Stimulated activated naive CD4-positive, alpha-beta T cell treated with Interleukin-2 at 50 U/mL for 16 hours (primary cell): ENCODE measurements at places on chromosomes 5 and 9.

DNA sequence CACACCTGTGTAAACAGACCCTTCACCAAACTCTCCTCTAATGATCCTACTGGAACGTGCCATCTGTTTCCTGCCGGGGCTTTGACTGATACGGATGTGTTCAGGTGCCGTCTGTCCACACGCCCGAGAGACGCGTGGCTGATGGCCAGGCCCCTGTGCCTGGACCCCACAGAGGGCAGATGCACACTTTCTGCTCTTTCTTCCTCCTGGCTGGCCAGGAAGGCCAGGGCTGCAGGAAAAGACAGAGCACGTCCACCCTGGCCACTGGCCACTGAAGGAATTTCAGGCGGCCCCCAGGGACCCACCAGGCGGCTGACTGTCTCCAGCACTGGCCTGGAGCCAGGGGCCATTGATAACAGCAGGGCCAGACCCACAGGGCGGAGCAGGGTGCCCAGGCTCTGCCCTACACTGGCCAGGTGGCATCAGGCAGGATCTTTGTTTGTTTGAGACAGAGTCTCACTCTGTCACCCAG is 3.6 kb upstream of the ENG start:
- DNase-seq = no peak

DNA sequence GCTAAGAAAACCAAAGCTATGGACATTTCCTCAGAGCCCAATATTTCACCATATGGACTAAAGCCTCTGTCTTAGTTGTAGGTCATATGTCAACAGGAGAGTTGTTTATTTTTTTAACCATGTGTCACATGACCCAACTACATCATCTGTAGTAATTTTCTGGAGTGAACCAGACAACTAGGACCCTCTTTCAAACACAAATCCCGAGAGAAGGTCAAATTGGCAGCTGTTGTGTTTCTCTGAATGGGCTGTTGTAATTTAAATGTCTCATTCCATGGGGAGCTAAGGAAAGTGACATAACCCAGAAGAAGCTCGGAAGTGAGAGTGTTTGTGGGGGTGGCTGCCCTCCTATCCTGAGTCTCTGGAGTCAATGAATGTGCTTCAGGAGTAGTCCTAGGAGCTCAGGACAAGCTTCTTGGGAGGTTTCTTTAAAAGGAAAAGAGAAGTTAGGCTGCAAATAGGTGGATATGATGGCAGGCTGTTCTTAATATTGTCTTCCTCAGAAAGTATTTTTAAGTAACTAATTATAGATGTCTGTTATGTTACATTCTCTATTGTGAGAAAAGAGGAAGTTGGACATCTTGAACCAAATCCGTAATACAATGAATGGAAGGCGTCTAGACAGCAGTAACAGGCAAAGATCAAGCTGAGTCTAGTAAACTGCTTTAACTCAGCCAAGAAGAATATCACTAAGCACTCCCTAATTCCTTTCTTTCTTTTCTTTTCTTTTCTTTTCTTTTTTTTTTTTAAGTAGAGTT is 50.1 kb downstream of the TMEM167A start:
- DNase-seq = no peak

DNA sequence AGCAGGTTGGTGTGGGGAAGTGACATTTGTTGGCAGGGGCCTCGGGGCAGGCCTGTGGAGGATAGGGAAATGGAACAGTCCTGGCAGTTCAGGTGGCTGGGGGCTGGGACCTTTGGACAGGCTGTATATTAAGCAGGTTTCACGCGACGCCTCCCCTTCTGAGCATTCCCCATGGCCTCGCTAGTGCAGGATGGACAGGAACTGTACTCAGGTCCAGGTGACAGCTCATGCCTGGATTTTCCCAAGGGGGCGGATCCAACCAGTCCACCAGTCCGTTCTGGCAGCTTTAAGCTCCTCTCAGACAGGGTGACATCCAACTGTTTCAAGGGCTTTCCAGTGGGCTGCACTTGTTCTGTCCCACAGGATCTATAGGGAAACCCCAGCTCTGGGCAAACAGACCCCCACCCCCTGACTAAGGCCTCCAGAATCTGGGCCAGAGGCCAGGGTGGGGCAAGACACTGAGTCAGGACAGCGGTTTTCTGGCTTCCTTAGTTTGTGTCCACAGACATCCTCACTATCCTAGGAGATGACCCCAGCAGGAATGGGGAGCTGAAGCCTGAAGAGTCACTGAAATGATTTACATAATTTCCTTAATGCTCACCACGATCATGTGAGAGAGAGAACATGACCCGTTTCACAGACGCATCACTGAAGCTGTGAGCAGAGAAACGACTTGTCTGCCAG is 20.9 kb downstream of the CSF2 start:
- no peak for DNase-seq

- no peak for DNase-seq
These were observed 89.8 kb upstream of the ELL2 start for GRCh38 chr5:96051401-96051830.

- DNase-seq = no peak
These were observed 447.1 kb upstream of the CDH10 start for GRCh38 chr5:25091921-25092320.

DNA sequence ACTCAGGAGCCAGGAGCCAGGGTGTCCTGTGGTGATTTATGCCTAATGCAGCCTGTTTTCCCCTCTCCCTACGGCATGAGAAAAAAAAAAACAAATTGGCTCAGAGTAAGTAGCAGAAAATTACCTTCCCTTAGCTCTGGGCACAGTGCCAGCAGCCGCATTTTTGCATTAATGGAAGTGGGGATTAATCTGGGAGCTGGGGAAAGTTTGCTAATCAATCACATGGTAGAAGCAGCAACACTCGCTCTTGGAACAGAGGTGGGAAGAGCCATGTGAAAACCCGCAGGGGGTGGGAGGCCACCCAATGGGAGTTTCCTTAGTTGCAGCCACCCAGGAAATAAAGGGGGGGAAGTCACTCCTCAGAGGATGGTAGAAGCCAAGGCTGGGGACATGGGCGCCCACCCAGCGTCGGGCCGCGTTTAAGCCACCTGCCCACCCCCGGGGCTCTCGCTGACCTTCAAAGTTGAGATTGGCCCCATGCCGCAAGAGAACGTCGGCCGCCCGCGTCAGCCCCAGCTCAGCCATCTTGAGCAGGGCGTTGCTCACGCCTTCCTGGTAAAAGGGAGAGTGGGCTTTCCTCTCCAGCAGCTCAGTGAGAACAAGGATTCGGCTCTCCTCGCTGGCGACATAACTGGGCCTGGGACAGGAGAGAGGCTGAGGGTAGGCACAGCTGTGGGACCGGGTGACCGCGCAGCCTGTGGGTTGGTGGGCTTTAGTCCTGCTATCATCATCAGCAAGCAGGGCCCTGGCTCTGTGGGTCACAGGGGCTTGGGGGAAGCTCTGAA is 1.7 kb downstream of the ASB6 start:
- DNase-seq = no peak
